ENCODE measurements at places on chromosomes 16 and 17.

DNA sequence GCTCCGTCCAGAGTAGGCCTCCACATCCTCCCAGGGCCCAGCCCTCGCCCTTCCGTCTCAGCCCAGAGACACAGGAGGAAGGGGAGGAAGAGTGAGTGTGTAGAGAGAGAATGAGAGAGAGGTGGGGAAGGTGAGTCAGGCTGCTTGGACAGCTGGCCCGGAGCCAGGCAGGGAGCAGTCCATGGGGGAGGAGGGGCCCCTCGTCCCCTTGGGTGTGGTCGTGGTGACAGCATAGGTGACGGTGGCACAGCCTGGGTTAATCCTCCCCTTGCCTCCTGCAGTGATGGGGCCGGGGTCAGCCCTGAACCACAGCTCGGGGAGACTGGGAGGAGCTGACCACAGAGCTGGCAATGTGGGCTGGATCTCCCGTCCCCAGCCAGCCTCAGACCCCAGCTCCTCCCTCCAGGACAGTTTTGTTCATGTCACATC is 36.5 kb downstream of the FA2H start:
- no peak overlapping the region for H3K4me3 ChIP-seq
- H3K36me3 ChIP-seq, result no peaks in the 10 kb centered on the region
- no peak overlapping the region for H3K27ac ChIP-seq

GRCh38 chr16:4917117-4917516 is 19.8 kb downstream of the PPL start:
- no peaks in the 10 kb centered on the region for H3K4me1 ChIP-seq
- no peak overlapping the region for H3K4me3 ChIP-seq
- H3K27me3 ChIP-seq, result peaks cover 5% of the 10 kb centered on the region
- H3K27ac ChIP-seq, result no peak overlapping the region
- peaks cover 8% of the 10 kb centered on the region for H3K36me3 ChIP-seq

DNA sequence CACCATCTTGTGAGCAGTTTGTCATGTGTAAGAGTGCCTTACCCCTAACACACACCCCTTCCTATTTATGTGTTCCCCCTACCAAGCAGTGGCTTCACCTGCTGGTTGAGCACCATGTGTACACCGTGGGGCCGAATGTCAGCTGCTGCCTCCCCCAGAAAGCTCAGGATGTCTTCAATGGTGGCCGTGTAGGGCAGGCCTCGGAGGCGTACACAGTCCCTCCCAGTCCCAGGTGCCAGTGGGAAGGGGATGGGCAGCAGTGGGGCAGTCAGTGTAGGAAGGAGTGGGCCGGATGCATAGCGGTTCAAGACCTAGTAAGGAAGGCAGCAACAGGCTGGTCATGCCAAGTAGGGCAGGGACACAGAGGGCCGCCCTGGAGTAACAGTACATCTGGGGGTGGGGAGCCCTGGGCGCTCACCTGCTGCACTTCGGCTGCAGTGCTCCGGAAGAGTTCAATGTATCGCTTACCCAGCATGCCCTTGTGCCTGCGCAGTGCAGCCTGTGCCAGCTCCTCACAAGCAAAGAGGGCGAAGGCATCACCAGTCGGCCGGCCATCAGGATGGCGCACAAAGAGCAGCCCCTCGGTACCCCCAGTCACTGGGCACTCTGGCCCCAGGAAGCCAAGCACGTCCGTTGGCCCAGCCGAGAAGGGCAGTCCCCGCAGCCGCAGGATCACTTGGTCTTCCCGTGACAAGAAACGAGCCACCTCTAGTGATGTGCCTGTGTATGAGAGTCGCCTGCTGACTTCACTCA is 4.4 kb downstream of the ESRP2 start:
- DNase-seq, result no peak
- H3K27ac ChIP-seq, result no peak overlapping the region
- no peaks in the 10 kb centered on the region for H3K36me3 ChIP-seq
- no peak overlapping the region for H3K4me3 ChIP-seq

GRCh38 chr16:88133507-88133843 is 182.2 kb downstream of the BANP start:
- no peak overlapping the region for H3K4me3 ChIP-seq
- H3K4me1 ChIP-seq, result no peaks in the 10 kb centered on the region
- H3K36me3 ChIP-seq, result no peaks in the 10 kb centered on the region
- H3K27me3 ChIP-seq, result no peaks in the 10 kb centered on the region
- H3K27ac ChIP-seq, result no peak overlapping the region
- no peak for DNase-seq

- peak; percentile 96 for DNase-seq
- no peaks in the 10 kb centered on the region for H3K4me1 ChIP-seq
- no peaks in the 10 kb centered on the region for H3K27me3 ChIP-seq
- no peaks in the 10 kb centered on the region for H3K36me3 ChIP-seq
- peak overlapping the region; percentile 80 for H3K4me3 ChIP-seq
These were observed 219.5 kb downstream of the NTN1 start for GRCh38 chr17:9240659-9241370.

DNA sequence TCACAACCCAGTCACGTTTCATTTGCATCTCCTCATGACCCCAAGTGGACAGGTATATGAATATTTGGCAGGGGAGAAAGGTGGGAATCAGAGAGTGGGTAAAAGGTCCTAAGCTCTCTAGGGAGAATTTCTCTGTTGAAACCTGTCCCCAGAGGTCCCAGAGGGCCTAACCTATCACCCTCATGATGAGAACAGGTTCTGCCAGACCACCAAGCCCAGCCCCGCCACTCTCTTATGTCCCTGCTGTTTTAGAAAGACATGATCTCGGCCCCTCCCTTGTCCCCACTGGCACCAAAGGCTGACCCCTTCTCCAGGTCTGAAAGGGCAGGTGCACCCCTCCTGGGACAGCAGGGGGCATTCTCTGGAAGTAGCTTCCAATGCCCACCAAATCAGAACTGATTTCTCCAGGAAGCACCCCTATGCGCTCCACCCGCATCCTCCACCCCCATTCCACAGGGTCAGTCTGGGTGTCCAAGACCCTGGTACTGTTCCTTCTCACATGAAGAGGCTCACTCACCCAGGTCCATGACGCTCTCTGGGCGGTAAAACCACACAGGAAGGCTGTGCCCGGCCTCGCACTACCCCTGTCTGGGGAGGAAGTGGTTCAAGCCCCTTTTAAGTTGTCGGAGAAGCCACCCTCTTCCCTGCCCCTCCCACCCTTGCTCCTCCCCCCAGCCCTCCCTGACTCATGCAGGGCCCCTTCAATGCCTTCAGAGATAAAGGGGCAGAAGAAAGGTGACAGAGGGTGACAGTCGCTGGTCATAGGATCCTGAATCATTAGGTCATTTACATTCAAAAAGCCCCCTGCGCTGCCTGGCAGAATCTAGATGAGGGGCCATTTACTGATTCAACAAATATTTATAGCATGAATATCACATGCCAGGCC is at the start of gene CCR7:
CCR7 (minus strand) TSS at position 590 of the 886 bp plus-strand sequence; CDS start at position 527, 63 bp downstream.
- peak; percentile 40 for DNase-seq
- H3K27ac ChIP-seq, result no peak within 1 kb of the TSS
- peaks cover 7% of the 10 kb centered on the region for H3K4me1 ChIP-seq

GRCh38 chr17:65062171-65062915 is 5.8 kb upstream of the GNA13 start:
- H3K36me3 ChIP-seq, result no peaks in the 10 kb centered on the region
- H3K4me1 ChIP-seq, result no peaks in the 10 kb centered on the region
- no peak for DNase-seq
- no peaks in the 10 kb centered on the region for H3K27me3 ChIP-seq
- H3K4me3 ChIP-seq, result no peak overlapping the region
- H3K27ac ChIP-seq, result no peak overlapping the region

DNA sequence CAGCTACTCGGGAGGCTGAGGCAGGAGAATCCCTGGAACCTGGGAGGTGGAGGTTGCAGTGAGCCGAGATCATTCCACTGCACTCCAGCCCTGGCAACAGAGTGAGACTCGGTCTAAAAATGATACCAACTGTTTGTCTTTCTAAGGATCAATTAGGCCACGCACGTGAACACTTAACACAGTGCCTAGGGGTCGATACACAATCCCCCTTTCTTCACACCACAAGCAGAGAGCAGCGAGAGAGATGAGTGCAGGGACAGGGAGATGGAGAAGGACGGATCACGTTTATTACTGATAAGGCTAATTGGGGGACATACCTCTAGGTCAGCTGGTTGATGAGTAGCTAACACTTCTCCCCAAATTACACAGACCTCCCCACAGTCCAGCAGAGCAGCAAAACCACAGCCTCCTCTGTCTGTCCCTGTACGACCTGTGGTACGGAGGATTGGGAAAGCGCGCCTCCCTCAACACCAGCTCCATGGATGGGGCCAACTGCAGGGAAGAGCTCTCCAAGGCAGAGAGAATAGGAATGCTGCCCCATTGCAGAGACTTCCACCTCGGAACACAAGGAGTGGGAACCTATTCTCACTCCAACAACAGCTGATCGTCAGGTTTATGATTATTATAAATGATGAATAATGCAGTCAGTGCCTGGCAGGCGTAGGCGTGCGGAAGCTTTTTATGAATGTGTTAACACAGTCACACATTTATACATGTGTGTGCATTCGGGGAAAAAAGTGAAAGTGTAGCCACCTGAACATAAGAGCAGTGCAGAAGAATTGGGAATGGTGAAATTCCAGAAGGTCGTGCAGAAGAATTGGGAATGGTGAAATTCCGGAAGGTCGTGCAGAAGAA is 155.1 kb downstream of the C16orf95 start:
- DNase-seq, result no peak
- no peaks in the 10 kb centered on the region for H3K27me3 ChIP-seq
- no peaks in the 10 kb centered on the region for H3K4me1 ChIP-seq
- H3K27ac ChIP-seq, result no peak overlapping the region
- H3K4me3 ChIP-seq, result no peak overlapping the region

DNA sequence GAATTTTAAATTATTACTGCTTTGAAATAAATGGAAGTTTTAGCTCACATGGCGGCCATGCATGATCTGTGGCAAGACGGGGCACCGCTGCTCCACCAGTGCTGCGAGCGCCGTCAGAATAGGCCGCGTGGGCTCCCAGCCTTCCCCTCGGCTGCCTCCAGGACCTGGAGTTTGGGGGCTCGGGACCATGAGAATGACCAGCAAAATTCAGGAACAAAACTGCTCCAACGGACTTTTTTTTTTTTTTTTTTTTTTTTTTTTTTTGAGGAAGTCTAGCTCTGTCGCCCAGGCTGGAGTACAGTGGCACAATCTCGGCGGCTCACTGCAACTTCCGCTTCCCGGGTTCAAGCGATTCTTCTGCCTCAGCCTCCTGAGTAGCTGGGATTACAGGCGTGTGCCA is 38.3 kb upstream of the AKAP1 start:
- peak overlapping the region; percentile 58 for H3K4me3 ChIP-seq
- H3K4me1 ChIP-seq, result peaks cover 4% of the 10 kb centered on the region
- no peaks in the 10 kb centered on the region for H3K36me3 ChIP-seq
- DNase-seq, result no peak
- peak overlapping the region; percentile 61 for H3K27ac ChIP-seq
- no peaks in the 10 kb centered on the region for H3K27me3 ChIP-seq

- no peaks in the 10 kb centered on the region for H3K36me3 ChIP-seq
- H3K27me3 ChIP-seq, result no peaks in the 10 kb centered on the region
- no peak overlapping the region for H3K27ac ChIP-seq
- H3K4me1 ChIP-seq, result no peaks in the 10 kb centered on the region
- no peak for DNase-seq
- no peak overlapping the region for H3K4me3 ChIP-seq
These were observed 6.2 kb upstream of the CES1 start for GRCh38 chr16:55839115-55839514.

DNA sequence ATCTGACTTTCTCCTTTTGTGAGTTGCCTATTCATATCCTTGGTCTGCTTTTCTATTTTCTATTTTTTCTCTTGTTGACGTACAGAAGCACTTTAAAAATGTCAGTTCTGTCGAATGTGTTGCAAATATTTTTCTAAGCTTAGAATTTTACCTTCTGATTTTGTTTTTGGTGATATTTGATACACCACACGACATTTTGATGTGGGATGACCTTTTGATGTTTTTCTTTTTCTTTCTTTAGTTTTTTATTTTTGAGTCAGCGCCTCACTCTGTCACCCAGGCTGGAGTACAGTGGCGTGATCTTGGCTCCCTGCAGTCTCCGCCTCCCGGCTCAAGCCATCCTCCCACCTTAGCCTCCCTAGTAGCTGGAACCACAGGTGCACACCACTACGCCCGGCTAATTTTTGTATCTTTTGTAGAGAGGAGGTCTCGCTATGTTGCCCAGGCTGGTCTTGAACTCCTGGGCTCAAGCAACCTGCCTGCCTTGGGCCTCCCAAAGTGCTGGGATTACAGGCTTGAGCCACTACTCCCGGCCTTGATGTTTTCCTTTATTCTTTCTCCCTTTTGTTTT is 39.6 kb downstream of the WSB1 start:
- DNase-seq, result peak; percentile 77
- peak overlapping the region; percentile 48 for H3K4me3 ChIP-seq
- H3K27me3 ChIP-seq, result no peaks in the 10 kb centered on the region
- H3K27ac ChIP-seq, result peak overlapping the region; percentile 86
- H3K4me1 ChIP-seq, result peaks cover 16% of the 10 kb centered on the region

GRCh38 chr16:81627024-81627423 is 152.1 kb upstream of the PLCG2 start:
- H3K4me3 ChIP-seq, result no peak overlapping the region
- no peaks in the 10 kb centered on the region for H3K36me3 ChIP-seq
- peaks cover 17% of the 10 kb centered on the region for H3K4me1 ChIP-seq
- no peak for DNase-seq
- H3K27me3 ChIP-seq, result no peaks in the 10 kb centered on the region
- no peak overlapping the region for H3K27ac ChIP-seq

GRCh38 chr16:54696522-54696921 is 234.1 kb upstream of the IRX5 start:
- no peak overlapping the region for H3K27ac ChIP-seq
- no peak for DNase-seq
- no peaks in the 10 kb centered on the region for H3K36me3 ChIP-seq
- H3K4me3 ChIP-seq, result no peak overlapping the region
- H3K27me3 ChIP-seq, result no peaks in the 10 kb centered on the region

DNA sequence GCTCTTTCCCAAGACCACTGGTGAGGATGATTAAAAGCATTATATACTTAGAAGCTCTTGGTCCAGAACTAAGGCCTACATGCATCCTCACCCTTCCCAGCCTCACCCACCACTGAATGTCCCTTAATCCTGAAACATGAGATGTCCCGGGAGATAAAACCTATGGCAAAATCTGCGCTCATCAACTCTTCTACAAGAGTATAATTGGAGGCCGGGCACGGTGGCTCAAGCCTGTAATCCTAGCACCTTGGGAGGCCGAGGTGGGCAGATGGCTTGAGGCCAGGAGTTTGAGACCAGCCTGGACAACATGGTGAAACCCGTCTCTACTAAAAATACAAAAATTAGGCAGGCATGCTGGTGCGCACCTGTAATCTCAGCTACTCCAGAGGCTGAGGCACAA is 13.3 kb downstream of the ACACA start:
- H3K4me1 ChIP-seq, result peaks cover 10% of the 10 kb centered on the region
- no peak overlapping the region for H3K4me3 ChIP-seq
